ENCODE measurements at places on chromosomes 2 and 18. TPM values are rescaled to one million over a fixed set of nuclear protein-coding genes. Genes with fewer than 3 reads are reported as not detected.
A peak's percentile ranks its signal among the peaks of the same experiment; 100 is the strongest.

Gene POU3F3
- total RNA-seq = under 0.01 TPM

Gene SERPINB5
- not detected for total RNA-seq

DNA sequence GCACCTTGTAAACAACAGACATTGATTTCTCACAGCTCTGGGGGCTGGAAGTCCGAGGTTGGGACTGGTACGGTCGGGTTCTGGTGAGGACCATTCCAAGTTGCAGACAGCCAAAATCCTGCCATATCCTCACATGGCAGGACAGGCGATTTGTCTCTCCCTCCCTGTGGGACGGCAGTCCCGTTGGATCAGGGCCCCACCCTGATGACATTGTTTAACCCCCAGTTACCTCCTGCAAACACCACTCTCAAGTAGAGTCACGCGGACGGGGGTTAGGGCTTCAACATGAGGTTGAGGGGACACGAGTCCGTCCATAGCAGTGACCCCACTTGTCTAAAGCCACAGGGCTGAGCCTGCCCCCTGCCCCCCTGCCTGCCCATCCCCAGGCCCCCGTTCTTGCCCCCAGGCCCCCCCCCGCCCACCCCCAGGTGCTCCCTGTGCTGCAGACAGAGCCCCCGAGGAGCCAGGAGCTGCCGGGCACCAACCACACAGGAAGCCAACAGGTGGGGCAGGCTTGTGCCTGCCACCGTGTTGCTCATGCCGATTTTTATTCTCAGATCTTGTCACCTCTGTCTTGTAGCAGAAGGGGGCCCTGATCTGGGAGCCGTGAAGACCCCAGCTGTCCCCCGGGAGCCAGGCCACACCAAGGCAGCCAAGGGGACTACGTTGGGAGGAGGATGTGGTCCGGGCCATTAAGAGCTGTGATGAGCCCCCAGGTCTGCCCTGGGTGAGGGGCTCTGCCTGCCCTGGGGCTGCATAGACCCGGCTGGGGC is 82.2 kb downstream of the NFATC1 start:
- DNase-seq = peak; percentile 60

GRCh38 chr18:68456985-68457384 is 257.9 kb downstream of the TMX3 start:
- no peak for DNase-seq

DNA sequence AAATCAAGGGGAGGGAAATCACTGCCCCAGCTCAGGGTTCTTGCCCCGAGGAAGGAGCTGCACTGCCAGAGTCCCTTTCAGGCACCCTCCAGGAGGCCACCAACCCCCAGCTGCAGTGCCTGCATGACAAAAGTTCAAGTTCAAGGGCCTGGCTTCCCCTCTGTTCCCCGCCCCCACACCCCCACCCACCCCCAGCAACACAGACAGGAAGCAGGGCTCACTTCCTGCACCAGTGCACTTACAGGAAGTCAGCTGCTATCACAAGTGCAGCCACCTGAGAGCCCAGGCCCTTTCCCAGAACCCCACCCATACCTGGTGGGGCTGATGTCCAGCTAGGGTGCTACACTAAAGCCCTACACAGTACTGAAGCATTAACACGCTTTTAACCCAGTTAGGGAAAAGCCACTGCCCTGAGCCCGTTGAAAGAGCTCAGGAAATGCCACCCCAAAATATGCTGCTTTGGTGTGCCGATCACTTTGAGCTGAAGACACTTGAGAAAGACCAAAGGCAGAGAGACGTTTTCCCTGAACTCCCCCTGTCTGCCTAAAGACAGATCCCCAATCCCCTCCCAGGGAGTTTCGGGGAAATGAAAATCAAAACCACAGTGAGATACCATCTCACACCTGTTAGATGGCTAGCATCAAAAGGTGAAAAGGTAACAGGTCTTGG is 109.9 kb upstream of the CAB39 start:
- no peak for DNase-seq

GRCh38 chr2:10620481-10620880 is 69.3 kb downstream of the NOL10 start:
- peak; percentile 63 for DNase-seq

DNA sequence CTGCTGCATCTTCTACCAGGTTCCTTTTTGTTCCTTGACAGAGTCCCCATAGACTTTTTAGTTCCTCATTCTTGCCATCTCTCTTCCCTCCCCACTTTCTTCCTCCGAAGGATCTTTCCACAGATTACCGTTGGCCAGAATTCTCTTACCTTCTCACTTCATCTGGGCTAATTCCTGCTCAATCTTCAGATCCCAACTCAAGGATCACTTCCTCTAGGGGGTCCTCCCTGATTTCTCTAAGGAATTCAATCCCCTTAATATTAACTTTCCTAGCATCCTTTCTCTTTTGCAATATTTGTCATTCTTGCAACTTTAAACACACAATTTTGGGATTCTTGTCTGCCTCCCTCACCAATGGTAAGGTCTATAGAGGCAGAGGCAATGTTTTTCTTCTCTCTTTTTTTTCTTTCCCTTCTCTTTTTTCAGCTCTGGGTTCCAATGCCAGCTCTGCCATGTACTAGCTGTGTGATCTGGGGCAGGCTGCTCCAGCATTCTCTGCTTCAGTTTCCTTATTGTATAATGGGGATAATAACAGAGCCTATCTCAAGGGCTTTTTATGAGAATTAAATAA is 5.4 kb upstream of the KCNE4 start:
- DNase-seq = no peak

GRCh38 chr2:204172145-204172600 is 235.6 kb downstream of the ICOS start:
- DNase-seq = no peak

Measured in osteoblast (primary cell).